ENCODE measurements at places on chromosomes 2 and 18. TPM values are rescaled to one million over a fixed set of nuclear protein-coding genes. Genes with fewer than 3 reads are reported as not detected.

- DNase-seq: no peak
Measured at GRCh38 chr18:48711651-48712486, 173.0 kb downstream of the CTIF start.

GRCh38 chr2:208546107-208546506, 139.5 kb downstream of the PTH2R start:
- no peak for DNase-seq

The ATOH8 gene
- total RNA-seq: 9.0 TPM

The SLC4A5 gene
- 4.7 TPM for total RNA-seq

GRCh38 chr18:48955830-48956261, 5.1 kb upstream of the SMAD7 start:
- peak; percentile 37 for DNase-seq

- no peak for DNase-seq
Measured at GRCh38 chr2:5546181-5546580, 146.0 kb upstream of the SOX11 start.

The RNU2-63P gene
- total RNA-seq: not detected

- DNase-seq: no peak
Measured at GRCh38 chr2:128292599-128293425, 25.9 kb downstream of the HS6ST1 start.

The TBR1 gene
- total RNA-seq: not detected

GRCh38 chr2:172612051-172612450, 56.2 kb downstream of the PDK1 start:
- DNase-seq: no peak

DNA sequence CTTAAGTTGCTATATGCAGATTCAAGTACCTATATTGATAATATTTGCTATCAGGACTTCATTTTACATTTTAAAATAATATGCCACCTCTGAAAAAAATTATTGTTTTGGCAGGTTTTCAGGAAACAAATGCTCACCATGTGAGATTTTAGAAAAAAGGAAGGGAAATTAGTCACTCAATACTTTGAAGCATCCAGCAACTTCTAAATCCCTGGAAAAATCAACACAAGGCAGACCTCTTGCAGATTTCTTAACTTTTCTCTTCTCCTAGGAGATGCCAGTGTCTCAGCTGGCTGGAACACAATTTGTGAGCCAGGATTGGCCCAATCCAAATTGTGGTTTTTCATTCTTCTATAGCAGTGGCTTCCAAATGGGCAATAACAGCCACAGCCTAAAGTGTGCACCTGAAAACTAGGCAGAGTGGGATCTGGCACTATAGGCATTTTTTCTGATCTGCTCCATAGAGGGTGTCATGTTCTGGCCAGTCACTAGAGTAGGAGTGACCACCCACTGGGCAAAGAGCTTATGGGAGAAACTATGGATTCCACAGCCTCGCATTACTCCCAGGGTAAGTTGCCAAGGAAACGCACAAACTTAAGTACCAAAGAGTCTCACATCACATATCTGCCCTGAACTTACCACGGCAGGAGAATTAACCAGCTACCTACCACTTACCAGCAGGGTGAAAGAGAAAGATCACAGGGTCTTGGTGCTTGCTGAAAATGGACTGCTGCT, 28.1 kb upstream of the THOC1 start:
- DNase-seq: no peak
